ENCODE measurements at places on chromosomes 16 and 17. TPM values are rescaled to one million over a fixed set of nuclear protein-coding genes. Genes with fewer than 3 reads are reported as not detected.

Gene CACNA1H
- 2.6 TPM for total RNA-seq

Gene SEPTIN12
- not detected for total RNA-seq

Gene CNGB1
- total RNA-seq = not detected

Gene SPN
- 2.9 TPM for total RNA-seq

Gene MRPS34
- 71.3 TPM for total RNA-seq

Gene IKZF3
- total RNA-seq = 1.3 TPM

Gene CCL2
- total RNA-seq = 276 TPM

Gene PTX4
- 0.35 TPM for total RNA-seq

Data from mesenteric fat pad (tissue), 1 donor.